Stimulated activated CD4-positive, alpha-beta T cell treated with anti-CD3 and anti-CD28 coated beads, Interleukin-4, amount 100 ng/mL, for 1 hour (primary cell): ENCODE measurements at places on chromosomes 7 and 10.

- DNase-seq = no peak
Observed at GRCh38 chr7:2573761-2574160, 15.0 kb downstream of the IQCE start.

GRCh38 chr7:88243345-88243909 is 23.6 kb upstream of the SRI start:
- no peak for DNase-seq

GRCh38 chr7:18786796-18787195 is 291.2 kb downstream of the HDAC9 start:
- no peak for DNase-seq

GRCh38 chr7:121151774-121152221 is 163.3 kb downstream of the CPED1 start:
- DNase-seq = no peak

DNA sequence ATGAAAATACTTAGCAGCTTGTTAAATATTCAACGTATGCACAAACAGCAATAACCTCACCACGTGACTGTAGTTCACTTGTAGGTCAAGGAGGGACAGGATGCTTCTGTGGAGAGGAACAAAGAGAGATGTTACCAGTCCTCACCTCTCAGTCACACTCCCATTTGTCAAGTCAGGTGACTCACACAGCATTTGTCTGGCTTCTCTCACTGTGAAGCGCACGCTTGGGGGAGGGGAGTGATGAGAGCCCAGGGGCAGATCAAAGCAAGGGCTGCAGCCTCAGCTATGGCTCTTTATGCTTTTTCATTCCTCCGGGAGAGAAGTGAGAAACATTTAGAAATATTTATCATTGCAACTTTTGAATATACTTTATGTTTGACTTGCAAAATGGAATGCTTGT is 2.9 kb upstream of the RBM20 start:
- DNase-seq = peak; percentile 54

DNA sequence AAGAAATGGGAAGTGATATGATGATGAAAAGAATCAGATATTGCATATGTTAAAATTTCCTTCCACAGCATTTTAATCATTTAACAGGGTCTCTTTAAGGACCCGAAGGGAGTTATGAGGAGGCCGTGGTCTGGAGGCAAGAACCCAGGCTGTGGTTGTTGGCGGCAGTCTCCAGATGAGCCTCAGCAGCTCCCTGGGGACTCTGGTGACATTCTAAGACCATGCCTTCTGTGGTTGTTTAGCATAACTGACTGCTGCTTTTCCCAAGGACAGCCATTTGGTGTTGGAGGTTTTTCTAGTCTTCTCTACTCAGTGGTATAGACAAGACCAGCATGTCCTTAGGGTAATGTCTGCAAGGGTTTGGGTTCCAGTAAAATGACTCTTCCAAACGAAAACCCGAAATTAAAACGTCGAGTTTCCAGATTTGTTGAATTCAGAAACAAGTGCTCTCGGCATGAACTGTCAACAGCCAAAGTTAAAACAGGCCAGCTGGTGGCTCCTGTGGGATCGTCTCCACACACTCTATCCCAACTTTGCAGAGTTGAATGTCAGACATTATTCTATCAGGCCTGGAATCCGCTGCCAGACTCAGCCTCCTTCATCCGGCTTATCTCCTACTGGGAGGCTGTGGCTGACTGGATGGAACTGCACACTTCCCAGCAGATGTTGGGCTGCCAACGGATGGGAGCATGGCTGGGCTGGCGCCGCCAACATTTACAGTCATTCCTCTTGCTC is 183.1 kb downstream of the TAX1BP1 start:
- DNase-seq = no peak

DNA sequence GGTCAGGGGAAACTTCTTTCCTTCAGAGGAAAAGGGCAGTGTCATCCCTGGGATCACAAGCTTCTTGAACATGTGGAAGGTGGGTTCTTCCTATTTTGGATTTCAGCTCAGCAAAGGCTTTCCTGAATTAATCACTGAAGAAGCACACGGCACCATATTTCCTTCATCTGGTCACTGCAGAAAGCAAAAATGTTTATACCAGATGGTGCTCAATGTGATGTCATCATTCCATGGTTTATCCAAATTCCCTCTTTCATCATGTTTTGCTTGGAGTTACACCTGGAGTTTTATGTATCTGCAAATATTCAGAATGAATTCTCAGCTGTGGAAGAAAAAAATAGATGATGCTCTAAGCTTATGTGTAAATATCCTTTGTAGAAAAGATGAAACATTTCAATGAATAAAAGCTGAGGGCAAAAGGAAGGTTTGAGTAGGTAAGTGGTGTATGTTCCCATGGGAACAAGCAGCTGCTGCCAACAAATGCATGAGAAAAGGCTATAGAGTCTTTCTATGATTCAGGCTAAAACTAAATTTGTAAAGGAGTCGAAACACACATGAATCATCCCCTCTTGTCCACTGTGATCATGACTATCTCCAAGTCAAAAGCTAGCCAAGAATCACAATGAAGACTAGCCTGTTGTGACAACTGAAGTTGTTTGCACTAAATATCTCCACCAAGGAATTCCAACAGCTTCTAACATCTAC is 26.9 kb upstream of the BPGM start:
- DNase-seq = no peak

DNA sequence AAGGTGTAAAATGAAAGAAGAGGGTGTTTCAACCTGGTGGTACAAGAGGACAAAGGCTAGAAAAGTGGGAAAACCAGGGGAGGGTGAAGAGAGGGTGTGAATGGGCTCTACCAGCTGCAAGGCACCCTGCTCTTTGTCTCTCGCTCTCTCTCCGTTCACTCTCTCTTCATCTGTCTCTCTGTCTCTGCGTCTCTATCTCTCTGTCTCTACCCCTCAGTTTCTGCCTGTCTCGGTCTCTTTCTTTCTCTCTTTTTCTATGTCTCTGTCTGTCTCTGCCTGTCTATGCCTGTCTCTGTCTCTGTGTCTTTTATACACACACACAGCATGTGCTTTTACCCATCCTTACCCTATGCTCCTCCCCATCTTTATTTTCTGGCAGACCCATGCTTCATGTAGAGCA is 673 bp upstream of the LLCFC1 start:
- DNase-seq = no peak

DNA sequence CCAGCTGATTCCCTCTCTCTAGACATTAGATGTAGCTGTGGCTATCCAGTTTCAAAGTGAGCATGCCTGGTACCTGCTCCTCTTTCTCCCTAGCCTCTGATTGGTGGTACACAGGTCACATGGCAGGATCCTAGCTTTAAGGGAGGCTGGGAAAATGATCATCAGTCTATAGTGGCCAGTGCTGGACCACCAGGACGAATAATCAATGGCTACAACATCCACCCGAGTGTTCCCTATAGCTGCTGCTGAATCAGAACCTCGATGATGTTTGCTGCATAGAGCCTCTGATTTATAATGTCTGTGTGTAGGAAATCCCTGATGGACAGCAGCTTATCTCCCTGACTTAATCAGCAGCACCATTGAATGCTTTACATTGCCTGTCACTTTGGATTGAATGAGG is 28.9 kb upstream of the LMTK2 start:
- DNase-seq = no peak

DNA sequence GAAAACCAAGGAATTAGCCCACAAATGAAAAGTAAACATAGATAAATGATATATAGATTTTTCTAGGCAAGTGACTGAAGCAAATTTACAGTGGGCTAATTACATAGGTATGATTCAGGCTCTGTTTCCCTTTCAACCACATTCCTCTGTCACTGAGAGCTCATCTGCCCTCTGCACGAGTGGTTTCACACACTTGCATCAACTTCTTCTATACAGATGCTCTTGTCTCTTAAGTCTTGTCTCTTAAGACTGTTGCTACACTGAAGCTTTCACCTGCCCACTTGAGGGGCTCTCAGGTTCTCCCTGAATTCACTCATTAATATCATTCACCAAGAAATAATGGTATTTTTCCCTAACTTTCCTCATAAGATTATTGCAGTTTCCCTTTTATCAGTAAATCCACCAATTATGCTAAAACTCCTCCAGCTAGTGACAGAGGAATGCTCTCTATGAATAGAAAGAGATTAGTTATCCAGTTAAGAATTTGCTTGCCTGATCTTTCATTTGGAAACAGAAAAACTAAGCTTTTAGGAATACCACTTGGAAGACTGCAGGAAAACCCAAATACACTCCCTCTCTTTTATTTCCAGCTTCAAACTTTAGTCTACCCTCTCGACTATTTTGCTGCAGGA is 95.7 kb downstream of the ELAPOR2 start:
- DNase-seq = no peak

DNA sequence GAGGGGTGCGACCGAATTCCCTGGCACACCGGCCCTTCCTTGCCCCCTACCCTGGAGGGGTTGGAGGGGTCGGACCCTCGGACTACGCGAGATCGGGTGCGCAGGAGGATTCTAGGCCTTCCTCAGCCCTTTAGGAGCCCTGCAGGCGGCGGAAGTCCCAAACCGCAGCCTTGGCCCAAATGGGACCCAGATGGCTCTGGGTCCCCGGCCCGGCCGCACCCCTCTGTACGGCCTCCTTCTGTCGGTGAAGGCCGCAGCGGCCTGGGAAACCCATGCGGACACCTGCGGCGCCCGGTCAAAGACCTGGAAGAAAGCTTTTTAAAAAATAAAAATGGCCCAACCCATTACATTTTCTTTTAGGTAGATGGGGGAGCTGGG is 2.4 kb upstream of the VAX1 start:
- DNase-seq = no peak

- no peak for DNase-seq
Observed at GRCh38 chr7:80900583-80901576, 18.0 kb downstream of the SEMA3C start.

GRCh38 chr10:69955897-69956740 is 96.5 kb upstream of the MACROH2A2 start:
- no peak for DNase-seq

DNA sequence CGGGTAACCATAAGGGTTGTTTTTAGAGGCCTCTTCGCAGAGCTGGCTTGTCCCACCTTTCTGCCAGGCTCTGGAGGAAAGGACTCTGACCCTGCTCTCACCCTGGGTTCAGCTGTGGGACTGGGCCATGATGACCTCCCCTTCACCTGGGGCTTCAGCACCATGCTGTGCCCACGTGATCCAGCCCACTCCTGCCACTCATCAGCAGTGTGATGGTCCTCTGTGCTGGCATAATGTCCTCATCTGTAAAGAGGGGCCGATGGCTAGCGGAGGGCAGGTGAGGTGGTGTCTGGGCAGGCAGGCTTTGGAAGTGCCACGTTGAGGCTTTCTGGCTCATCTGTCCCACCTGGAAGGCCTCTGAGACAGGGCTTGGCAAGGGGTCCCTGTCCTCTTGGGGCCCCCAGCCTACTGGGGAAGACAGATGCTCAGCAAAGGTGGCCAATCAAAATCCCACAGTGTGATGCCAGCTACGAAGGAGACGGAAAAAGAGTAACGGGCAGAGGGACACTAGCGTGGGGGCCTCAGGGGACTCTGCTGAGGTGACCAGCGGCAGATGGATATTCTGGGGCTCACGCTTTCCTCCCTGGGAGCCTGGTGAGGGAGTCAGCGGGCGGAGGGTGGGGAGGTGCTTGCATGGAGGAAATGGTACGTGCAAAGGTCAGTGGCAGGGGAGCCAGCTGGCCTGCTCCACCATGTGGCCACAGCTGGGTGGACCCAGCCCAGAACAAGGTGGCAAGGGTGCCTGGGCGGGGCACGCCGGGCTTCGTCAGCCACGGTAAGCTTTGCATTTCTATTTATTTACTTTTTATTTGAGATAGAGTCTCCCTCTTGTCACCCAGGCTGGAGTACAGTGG is 5.4 kb downstream of the LRWD1 start:
- DNase-seq = no peak

GRCh38 chr10:96767611-96768010 is 47.3 kb upstream of the PIK3AP1 start:
- DNase-seq = no peak

DNA sequence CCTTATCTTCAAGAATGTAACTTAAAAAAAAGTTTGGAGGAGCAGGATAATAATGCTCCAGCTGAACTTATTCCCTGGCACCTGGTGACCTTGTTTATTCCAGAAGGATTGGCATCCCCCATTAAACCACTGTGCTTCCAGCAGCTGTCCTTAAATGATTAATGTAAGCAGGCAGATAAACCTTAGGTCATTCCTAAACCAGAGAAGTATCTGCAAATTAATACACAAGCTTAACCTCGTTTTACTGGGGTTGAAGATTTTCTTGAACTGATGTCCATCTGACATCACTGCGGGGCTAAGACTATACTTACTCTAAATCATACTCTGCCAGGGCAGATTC is 116.1 kb upstream of the PALS2 start:
- DNase-seq = no peak

- no peak for DNase-seq
Observed at GRCh38 chr7:23356168-23356567, 57.0 kb downstream of the MALSU1 start.

GRCh38 chr7:7681191-7681935 is 37.0 kb downstream of the RPA3 start:
- DNase-seq = no peak

DNA sequence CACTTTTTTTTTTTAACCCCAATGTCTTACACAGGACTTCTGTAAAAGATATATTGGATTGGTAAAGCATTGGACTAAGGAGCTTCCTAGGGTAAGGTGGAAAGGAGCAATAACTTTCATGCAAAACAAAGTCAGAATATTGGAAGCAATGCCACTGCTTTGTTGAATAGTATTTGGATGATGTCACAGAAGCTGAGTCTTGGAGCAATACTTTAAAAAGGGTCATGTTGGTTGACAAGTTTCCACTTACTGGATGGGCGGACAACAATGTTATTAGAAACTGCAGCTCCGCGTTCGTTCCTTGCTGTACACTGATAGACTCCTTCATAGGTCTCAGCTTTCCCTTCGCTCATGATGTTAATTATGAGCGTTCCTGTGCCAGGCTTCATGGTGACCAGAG is 101.9 kb upstream of the LAMB4 start:
- DNase-seq = no peak

- no peak for DNase-seq
Observed at GRCh38 chr7:7919449-7919945, 49.1 kb upstream of the GLCCI1 start.

DNA sequence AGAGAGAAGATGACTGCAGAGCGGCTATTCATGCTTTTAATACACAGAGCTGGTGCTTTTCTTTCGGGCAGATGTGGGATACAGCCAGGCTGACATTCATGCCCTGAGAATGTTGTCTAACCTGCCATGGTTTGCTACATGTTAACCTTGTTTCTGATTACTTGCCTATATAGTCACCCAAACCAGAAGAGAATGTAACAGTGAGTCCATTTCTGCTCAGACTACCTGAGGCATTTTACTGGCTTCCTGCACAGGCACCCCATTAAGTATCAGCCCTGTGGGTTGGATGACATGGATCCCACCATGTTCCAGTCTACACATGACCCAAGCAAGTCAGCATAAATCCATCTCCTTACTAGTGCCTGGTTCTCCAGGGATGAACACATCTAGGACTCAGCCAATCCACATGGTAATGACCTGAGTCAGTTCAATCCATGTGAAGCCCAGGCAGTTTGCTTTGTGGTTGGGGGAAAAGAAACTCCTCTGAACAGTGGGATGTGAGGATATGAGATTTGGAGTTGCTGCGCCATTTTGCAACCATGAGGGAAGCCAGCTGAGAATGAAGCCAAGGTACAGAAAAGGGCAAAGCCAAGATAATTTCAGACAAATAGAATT is 55.7 kb upstream of the MKX start:
- no peak for DNase-seq

GRCh38 chr10:9015447-9015846 is 961.0 kb downstream of the GATA3 start:
- no peak for DNase-seq

GRCh38 chr10:30241422-30242110 is 107.5 kb downstream of the MTPAP start:
- no peak for DNase-seq
